Type B pancreatic cell (in vitro differentiated cells): ENCODE measurements at places on chromosomes 3 and 15. TPM values are rescaled to one million over a fixed set of nuclear protein-coding genes. Genes with fewer than 3 reads are reported as not detected.

Gene LRRK1
- 2.0 and 4.1 TPM in 2 replicates for total RNA-seq

Gene PDE12
- total RNA-seq = 20.4 and 23.7 TPM in 2 replicates

- no peak for DNase-seq
- H3K27me3 ChIP-seq = no peaks in the 10 kb centered on the region
- H3K36me3 ChIP-seq = no peaks in the 10 kb centered on the region
- peaks cover 30% of the 10 kb centered on the region for H3K4me1 ChIP-seq
- no peak overlapping the region for H3K27ac ChIP-seq
Observed at GRCh38 chr3:139555249-139555648, 15.7 kb upstream of the RBP1 start.

DNA sequence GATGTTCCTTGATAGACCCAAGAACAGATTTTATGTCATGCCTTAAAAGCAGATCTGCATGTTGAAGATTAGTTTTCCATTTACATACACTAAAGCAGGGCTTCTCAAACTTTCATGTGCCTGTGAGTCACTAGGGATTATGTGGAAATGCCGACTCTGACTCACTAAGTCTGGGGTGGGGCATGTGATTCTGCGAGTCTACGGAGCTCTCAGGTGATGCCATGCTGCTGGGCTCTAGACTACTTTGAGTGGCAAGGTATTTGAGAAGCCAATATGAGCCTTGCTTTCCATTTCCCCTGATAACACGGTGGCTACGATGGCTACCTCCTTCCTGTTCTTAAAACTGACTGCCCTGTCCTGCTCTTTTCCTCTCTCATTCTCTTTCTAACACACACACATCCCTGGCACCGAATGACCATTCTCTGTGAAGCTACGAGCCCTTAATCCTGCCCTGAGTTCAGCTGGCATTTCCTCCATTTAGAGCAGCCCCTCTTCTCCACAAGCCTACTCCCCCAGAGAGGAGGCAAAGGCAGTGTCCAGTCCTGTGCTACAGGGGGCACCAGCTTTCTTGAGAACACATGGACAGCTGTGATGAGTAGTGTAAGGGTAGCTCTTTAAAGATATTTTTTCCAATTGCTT, 39.7 kb upstream of the PYGO1 start:
- peaks cover 5% of the 10 kb centered on the region for H3K36me3 ChIP-seq
- H3K27ac ChIP-seq = no peak overlapping the region
- no peaks in the 10 kb centered on the region for H3K27me3 ChIP-seq

Gene B3GNT5
- total RNA-seq = 28.7 and 37.0 TPM in 2 replicates

Gene ABI3BP
- 5.0 and 7.3 TPM in 2 replicates for total RNA-seq

DNA sequence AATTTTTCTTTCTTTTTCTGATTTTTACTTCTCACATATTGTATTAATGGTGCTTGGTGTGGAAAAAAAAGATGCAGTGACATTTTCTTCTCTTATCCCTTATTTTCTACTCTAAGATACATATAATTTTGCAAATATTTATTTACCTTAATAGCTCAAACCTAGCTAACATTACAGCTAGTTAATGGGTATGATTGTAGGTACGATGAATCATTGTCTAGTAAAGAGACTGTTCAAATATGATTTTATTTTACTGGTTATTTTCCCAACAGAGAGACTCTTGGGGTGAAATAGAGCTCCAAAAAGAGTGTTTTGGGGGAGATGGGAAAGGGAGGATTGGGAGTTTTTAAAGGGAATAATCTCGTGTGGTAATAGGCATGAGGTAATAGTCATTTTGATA, 206.0 kb downstream of the RBMS3 start:
- peaks cover 14% of the 10 kb centered on the region for H3K36me3 ChIP-seq
- no peak overlapping the region for H3K4me3 ChIP-seq
- no peak overlapping the region for H3K27ac ChIP-seq

DNA sequence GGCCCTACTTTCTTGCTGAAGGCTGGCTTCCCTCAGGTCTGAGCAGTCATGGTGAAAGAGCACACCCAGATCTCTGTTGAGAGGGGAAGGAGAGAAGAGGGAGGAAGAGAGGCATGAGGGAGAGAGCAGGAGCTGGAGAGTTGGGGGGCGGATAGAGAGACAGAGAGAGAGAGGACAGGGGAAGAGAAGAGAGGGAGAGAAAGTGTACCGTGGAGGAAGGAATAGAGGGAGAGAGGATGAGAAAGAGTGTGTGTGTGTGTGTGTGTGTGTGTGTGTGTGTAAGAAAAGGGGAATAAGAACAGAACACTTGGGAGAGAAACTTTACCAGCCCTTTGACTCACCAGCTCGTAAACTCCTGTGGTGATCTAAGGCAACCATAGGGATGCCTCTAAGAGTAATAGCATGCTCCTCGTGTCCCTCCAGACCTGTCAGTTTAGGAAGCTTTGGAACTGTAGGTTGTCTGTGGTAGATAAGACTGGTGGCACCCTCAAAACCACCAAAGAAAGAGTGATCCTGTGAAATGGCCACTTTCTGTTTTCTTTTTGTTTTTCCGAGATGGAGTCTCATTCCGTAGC, 18.2 kb downstream of the ZNF592 start:
- H3K36me3 ChIP-seq = peaks cover 17% of the 10 kb centered on the region
- no peak for DNase-seq
- peaks cover 9% of the 10 kb centered on the region for H3K4me1 ChIP-seq
- no peak overlapping the region for H3K27ac ChIP-seq
- no peaks in the 10 kb centered on the region for H3K27me3 ChIP-seq
- no peak overlapping the region for H3K4me3 ChIP-seq

- H3K27ac ChIP-seq = peak overlapping the region; percentile 58
- peaks cover 2% of the 10 kb centered on the region for H3K36me3 ChIP-seq
- DNase-seq = no peak
- H3K4me3 ChIP-seq = no peak overlapping the region
Observed at GRCh38 chr3:45554006-45554666, 40.4 kb upstream of the LIMD1 start.

Gene OTOL1
- total RNA-seq = 1.2 TPM in 1 of 2 replicates, not detected in the other

GRCh38 chr15:81653259-81653658, 279.2 kb upstream of the TMC3 start:
- no peak for DNase-seq
- peaks cover 4% of the 10 kb centered on the region for H3K36me3 ChIP-seq
- no peak overlapping the region for H3K27ac ChIP-seq
- H3K27me3 ChIP-seq = no peaks in the 10 kb centered on the region
- no peak overlapping the region for H3K4me3 ChIP-seq
- H3K4me1 ChIP-seq = no peaks in the 10 kb centered on the region

GRCh38 chr3:45736707-45737106, 47.5 kb downstream of the SACM1L start:
- DNase-seq = no peak
- H3K4me3 ChIP-seq = no peak overlapping the region
- no peaks in the 10 kb centered on the region for H3K27me3 ChIP-seq
- no peaks in the 10 kb centered on the region for H3K4me1 ChIP-seq

DNA sequence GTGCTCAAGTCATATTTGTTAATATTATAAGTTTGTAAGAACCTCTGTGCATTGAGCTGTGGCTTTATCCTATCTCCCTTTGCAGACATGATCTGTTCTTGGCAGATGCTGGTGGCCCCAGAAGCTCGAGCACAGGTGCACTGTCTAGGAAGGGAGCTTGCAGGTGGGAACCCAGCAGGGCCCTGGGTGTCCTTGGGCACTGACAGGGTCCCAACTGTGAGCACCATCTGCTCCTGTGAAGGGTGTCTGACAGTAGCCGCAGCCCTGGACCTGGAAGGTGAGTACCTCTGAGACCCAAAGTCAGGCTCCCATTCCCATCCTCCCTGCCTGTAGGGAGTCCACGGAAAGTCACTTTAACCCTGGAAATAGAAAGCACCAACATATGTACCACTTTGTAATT, 2.4 kb upstream of the REC114 start:
- no peaks in the 10 kb centered on the region for H3K36me3 ChIP-seq
- H3K27me3 ChIP-seq = peaks cover 35% of the 10 kb centered on the region
- no peak overlapping the region for H3K4me3 ChIP-seq
- no peak overlapping the region for H3K27ac ChIP-seq
- no peaks in the 10 kb centered on the region for H3K4me1 ChIP-seq

- peaks cover 13% of the 10 kb centered on the region for H3K27me3 ChIP-seq
- no peak overlapping the region for H3K4me3 ChIP-seq
- no peak overlapping the region for H3K27ac ChIP-seq
- no peak for DNase-seq
- no peaks in the 10 kb centered on the region for H3K36me3 ChIP-seq
Observed at GRCh38 chr3:72601983-72602750, 246.1 kb downstream of the SHQ1 start.

Gene DOCK3
- 5.9 and 15.4 TPM in 2 replicates for total RNA-seq

Gene ITIH4
- 4.1 and 14.0 TPM in 2 replicates for total RNA-seq

DNA sequence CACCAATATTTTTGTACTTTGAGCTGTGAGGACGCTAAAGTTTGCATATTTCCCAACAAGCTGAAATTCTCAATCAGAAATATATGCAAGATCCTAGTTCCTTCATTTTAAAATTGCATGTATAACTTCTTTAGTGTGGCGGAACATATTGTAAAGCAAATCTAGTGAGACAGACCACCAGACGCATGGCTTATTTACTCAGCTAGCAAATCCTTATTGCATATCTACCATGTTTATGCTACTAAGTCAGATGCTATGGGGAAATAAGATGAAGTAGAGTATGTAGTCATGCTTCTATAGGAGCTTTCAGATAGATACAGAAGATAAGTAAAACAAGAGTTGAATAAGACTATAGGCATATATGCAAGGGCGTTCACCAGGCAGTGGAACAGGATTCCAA, 62.0 kb downstream of the C3orf70 start:
- DNase-seq = no peak
- peaks cover 13% of the 10 kb centered on the region for H3K4me1 ChIP-seq
- no peak overlapping the region for H3K4me3 ChIP-seq
- no peak overlapping the region for H3K27ac ChIP-seq

- peaks cover 18% of the 10 kb centered on the region for H3K4me1 ChIP-seq
- no peaks in the 10 kb centered on the region for H3K36me3 ChIP-seq
- no peak overlapping the region for H3K4me3 ChIP-seq
- peaks cover 18% of the 10 kb centered on the region for H3K27me3 ChIP-seq
Observed at GRCh38 chr3:114093596-114093995, 37.1 kb downstream of the QTRT2 start.

Gene CFAP44
- total RNA-seq = 7.6 and 11.6 TPM in 2 replicates

Gene RAD51
- 15.7 and 20.5 TPM in 2 replicates for total RNA-seq

DNA sequence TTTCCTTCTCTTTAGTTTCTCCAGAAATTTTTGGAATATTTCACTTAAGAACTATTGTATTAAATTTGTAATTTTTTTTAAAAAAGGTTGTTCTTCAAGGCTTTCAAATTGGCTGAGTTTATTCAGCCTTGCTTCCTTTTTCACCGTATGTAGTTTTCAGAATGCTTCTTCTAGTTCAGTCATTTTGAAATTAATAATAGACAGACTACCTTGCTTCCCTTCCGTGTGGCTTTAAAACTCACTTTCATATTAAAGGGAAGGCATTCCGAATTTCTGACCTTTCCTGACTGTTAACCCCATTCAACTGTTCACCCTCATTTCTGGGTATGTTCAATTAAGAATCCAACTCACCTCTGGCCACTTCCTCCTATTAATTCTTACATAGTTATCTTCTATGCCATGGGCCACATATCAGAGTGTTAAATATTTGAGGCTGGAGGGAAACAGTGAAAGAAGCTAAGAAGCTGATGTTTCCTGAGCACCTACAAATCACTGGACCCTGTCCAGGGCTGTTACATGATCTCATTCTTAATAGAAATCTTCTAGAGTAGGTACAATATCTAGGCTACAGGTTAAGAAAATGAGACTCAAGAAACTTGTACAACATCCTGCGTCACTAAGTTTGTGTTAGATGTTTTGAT, 237.5 kb downstream of the P3H2 start:
- no peak overlapping the region for H3K4me3 ChIP-seq
- peaks cover 8% of the 10 kb centered on the region for H3K27me3 ChIP-seq
- no peak overlapping the region for H3K27ac ChIP-seq
- H3K36me3 ChIP-seq = no peaks in the 10 kb centered on the region
- no peaks in the 10 kb centered on the region for H3K4me1 ChIP-seq

DNA sequence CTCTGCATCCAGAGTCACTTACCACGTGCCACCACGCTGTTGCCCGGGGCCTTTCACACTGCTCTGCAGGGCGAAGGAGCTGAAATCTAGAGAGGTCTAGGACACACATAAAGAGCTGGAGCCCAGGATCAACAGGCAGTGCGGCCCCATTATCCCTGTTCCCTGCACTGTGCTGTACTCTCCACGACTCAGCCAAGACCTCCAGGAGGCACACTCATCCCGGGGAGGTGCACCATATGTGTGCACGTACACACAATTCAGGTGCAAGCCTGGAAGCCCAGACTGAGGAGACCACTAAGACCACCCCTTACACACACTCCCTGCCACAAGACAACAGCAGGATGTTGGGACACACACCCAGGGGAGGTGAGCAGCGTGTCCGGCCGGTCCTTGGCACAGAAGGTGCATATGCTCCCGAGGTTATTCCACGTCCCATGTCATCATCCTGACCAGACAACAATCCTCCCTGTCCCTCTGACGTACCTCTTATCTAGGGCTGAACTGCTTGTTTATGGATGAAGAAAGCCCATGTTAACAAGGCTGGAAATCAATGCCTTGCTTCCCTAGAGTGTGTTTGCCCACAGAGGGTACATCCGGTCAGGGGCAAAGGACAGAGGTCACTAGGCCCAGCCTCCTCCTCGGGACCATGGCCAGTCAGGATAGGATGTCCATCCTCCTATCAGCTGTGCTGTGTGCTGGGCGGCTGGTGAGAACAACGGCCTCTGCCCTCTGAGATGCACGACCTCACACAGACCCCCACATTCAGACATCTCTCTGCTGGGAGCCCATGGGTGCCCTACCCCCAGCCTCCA, 16.1 kb downstream of the KLF15 start:
- no peaks in the 10 kb centered on the region for H3K4me1 ChIP-seq
- no peak overlapping the region for H3K4me3 ChIP-seq
- H3K27me3 ChIP-seq = peaks cover 10% of the 10 kb centered on the region
- H3K27ac ChIP-seq = no peak overlapping the region
- no peaks in the 10 kb centered on the region for H3K36me3 ChIP-seq

GRCh38 chr15:86905625-86906256, 826.1 kb downstream of the AGBL1 start:
- peaks cover 12% of the 10 kb centered on the region for H3K27me3 ChIP-seq
- no peak overlapping the region for H3K27ac ChIP-seq
- peaks cover 14% of the 10 kb centered on the region for H3K4me1 ChIP-seq
- no peak for DNase-seq
- no peaks in the 10 kb centered on the region for H3K36me3 ChIP-seq

GRCh38 chr3:36663666-36664291, 100.6 kb downstream of the DCLK3 start:
- no peaks in the 10 kb centered on the region for H3K4me1 ChIP-seq
- H3K36me3 ChIP-seq = no peaks in the 10 kb centered on the region
- H3K4me3 ChIP-seq = no peak overlapping the region
- no peak for DNase-seq

Gene GOLGA8G
- total RNA-seq = not detected in 2 replicates

Gene FES
- 3.1 TPM in 2 replicates for total RNA-seq

Gene KLHL40
- total RNA-seq = 0.12 TPM in 1 of 2 replicates, not detected in the other
